Right ventricle myocardium superior (tissue), 1 donor: ENCODE measurements at places on chromosomes 7 and 10. TPM values are rescaled to one million over a fixed set of nuclear protein-coding genes. Genes with fewer than 3 reads are reported as not detected.

DNA sequence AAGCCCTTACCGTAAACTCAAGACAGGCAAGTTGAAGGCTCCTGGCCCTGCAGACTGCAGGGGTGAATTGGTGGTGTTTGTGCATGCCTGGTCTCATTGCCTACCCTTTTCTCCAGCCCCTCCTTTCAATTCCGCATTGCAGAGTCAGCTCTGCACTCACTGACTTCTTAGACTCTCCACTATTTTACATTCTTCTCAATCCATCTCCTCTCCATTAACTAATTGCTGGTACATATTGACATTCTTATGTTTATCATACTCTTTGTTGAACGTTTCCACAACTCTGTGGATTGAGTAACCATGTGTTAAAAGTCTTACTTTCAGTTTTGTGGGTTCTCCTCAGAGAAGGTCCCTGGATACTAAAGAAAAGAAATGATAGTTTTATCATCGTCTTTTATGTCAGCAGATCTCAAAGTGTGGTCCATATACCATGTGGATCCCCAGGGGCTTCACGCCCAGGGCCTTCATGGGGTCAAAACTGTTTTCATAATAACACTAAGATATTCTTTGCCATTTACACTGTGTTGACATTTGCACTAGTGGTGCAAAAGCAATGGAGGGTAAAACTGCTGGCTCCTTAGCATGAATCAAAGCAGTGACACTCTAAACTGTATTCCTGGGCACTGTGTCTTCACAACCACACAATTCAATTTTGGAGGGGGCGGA lies 135.4 kb upstream of the FZD1 start:
- DNase-seq, result no peak

- peak; percentile 12 for DNase-seq
Measured at GRCh38 chr10:132910186-132910880, 32.0 kb downstream of the CFAP46 start.

DNA sequence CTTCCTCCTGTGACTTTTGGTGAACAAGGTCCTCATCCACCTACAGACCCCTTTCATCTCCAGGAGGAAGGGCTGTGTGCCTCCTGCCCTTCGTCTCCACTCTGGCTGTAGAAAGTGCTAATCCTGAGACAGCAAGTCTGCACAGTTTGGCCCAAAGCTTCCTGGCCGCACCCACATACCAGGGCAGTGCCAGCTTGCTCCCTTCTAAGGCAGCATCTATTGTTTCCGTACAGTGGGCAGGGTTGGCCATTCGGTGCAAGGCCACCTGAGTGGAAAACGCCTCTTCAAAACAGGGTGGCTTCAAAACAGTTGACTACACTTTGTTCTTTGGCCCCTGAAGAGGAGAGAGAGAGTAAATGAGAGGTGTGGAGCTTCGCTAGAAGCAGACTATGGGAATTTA lies 134.1 kb upstream of the KLF14 start:
- DNase-seq, result no peak

- DNase-seq, result peak; percentile 49
Measured at GRCh38 chr10:75632805-75633462, 201.5 kb downstream of the LRMDA start.

DNA sequence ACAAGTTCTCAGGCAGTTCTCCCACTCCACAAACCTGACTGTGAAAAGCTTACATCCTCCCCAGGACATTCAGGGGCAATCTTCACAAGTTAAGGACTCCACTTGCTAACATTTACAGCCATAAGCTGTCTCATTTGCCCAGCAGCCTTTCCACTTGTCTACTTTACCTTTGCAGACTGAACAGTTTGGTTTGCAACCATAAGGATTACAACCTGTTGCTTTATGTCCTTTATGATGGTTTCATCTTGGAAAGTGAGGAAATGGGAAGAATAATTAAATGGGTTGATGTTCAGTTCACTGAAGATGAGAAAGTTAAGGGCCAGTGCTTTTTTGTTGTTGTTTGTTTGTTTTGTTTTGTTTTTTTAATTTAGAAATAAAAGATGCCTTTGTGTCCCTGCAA lies 92.4 kb downstream of the FAM204A start:
- DNase-seq, result no peak

- no peak for DNase-seq
Measured at GRCh38 chr7:145263886-145264285, 428.0 kb upstream of the TPK1 start.

DNA sequence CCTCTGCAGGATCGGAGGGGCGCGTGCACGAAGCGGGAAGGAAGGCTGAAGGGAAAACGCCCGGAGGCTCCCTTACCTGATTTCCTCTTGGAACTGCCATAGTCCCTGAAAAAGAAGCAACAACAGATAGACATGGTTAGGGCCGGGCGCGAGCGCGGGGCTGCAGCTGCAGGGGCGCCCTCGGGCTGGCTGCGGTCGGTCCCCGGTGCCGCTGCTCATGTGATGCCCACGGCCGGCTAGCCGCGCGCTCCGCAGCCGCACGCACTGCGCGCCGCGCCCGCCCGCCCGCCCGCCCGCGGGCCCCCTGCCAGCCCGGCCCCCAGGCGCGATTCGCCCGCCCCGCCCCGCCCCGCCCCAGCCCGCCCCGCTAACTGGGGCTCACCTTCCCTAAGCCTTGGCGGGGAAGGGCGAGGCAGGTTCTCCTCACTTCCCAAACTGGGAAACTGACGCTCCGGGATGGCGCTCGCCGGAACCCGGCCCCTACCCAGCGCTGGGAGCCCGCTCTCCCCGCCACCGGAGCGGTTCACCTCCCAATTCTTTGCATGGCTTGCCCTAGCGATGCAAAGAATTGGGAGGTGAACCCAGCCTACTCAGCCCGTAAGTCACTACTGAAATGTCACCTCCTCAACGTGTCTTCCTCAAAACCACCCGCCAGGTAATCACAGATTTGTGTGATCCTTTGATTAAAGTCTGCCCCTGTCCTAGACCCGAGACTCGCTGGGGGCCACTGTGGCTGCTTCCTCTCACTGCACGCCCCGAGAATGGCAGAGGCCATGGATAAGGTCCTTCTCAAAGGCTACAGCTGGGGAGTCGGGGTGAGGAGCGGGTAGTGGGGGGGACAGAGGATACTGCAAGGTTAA lies 162.2 kb downstream of the SH3PXD2A start:
- DNase-seq, result no peak

GRCh38 chr10:99995713-99996112 lies 14.0 kb downstream of the DNMBP start:
- DNase-seq, result no peak

DNA sequence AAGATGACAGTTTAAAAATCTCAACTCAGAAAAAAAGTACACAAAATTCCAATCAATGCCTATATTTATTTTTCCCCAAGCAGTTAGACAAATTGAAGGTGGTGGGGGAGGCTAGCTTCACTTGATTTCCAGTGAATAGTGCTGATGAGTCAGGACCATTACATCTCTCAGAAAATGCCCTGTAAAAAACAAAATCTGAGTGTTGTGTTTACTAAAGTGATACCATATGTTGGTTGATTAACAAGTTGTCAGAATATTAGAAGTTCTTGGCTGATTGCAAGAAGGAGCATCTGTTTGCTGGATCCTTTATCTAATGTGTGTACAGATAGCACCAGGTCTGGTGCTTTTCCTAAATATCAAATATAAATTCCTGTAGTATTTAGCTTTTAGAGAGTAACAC lies 31.3 kb upstream of the KIAA1217 start:
- DNase-seq, result no peak

DNA sequence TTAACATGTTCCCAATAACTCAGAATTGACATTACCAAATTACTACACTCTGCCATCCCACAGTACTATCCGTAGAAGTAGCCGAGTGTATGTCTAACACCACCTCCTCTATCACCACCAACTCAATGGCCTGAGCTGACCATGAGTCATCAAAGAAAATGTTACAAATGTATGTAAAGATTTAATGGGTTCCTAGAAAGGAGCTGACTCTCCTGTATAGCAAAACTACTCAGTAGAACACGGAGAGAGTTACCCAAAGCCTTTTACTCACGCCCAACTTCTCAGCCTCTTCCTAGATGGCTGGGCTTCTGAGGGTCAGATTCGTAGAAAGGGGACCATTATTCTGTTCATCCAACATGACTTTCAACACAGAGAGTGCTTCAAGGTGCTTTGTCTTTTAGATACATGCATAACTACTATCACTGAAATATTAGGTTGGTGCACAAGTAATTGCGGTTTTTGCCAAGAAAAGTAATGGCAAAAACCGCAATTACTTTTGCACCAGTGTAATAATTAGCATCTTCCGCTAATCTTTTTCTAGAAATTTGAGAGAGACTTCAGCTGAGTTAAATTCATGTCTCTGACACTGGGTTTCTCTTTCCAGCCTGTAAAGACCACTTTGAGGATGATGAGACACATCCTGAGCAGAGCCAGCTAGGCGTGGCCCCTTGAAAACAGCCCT lies 24.0 kb upstream of the NANOS1 start:
- DNase-seq, result no peak

DNA sequence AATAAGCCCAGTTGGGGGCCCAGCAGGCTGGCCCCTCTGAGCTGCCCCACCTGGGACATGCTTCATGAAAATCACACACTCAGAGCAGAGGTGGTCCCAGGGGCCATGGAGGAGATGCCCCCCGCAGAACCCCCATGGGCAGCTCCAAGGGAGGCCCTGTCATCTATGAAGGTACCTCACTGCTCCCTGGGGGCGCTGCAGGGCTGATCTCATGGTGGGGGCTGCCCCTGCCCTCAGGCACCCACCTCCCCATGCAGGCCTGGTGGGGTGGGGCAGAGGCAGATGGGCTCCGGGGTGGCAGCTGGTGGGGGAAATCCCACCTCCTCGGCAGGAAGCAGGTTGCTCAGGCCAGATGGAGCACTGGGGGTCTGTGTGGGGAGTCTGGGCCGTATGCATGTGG lies 60.5 kb downstream of the YKT6 start:
- DNase-seq, result no peak

DNA sequence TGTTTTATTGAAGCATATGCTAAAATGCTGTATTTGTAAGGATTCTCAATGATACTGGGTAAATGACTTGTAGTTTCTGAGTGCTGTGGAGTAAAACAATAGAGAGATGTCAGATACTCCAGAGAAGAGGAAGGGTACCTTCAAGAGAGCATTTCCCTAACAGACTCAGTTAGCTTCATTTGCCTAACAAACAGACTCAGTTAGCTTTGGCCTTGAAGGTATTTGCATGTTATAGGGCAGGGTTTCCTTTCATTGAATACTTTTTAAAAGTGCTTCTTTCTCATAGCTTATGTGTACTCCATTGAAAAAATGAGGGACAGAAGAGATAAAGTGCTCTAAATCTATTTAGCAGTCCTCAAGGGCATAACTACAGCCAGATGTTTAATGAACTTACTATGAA lies 101.8 kb downstream of the CHN2 start:
- no peak for DNase-seq

- no peak for DNase-seq
Measured at GRCh38 chr10:131786756-131787605, 113.8 kb upstream of the PPP2R2D start.

The SRI gene
- total RNA-seq, result 82.5 TPM

The IKZF1 gene
- 2.4 TPM for total RNA-seq

The CCL24 gene
- total RNA-seq, result not detected

The LIPF gene
- not detected for total RNA-seq

The AASS gene
- total RNA-seq, result 18.6 TPM

The SDK1 gene
- 2.2 TPM for total RNA-seq

The MRLN gene
- total RNA-seq, result not detected

The BTBD16 gene
- total RNA-seq, result not detected

The PRKG1 gene
- total RNA-seq, result 28.2 TPM

The FAM180A gene
- 5.9 TPM for total RNA-seq

The GPR26 gene
- total RNA-seq, result not detected

The ZNF92 gene
- total RNA-seq, result 2.9 TPM

The GATAD1 gene
- 11.2 TPM for total RNA-seq

The GHRHR gene
- total RNA-seq, result not detected

The LZTS2 gene
- total RNA-seq, result 39.1 TPM

The LIPM gene
- total RNA-seq, result not detected
